ENCODE measurements at places on chromosomes 1 and 21.

DNA sequence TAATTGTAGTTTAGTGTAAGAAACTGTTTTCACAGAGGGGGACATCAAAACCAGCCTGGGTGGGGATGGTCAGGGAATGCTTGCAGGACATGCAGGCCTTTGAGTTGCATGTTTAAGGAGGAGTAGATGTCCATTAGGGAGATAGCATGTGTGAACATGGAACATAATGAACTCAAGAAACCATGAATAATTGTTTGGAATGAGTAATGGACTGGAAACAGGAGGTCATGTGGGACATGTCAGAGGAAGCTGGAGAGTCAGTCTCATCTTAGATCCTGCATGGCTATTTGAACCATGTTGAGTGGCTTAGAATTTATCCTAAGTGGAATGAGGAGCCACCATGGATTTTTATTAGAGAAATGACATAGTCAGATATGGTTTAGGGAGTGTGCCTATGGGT is 86.4 kb downstream of the RPE65 start:
- no peak for DNase-seq

GRCh38 chr1:71582673-71583072 is 501.8 kb upstream of the ZRANB2 start:
- no peak for DNase-seq

DNA sequence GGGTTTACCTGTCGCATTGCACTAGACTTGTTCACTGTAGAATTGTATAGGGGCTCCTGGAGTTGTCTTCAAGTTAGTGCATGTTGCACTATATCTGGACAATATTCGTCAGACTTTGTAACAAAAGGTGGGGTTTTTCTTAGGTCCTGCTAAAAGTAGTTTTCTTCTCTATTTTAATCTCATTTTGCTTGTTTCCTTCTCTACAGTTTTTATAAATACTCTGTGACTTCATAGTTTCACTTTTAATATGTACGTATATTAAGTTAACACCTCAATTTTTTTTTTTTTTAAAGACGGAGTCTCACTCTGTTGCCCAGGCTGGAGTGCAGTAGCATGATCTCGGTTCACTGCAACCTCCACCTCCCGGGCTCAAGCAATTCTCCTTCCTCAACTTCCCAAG is 26.5 kb upstream of the MRPS6 start:
- DNase-seq = no peak

DNA sequence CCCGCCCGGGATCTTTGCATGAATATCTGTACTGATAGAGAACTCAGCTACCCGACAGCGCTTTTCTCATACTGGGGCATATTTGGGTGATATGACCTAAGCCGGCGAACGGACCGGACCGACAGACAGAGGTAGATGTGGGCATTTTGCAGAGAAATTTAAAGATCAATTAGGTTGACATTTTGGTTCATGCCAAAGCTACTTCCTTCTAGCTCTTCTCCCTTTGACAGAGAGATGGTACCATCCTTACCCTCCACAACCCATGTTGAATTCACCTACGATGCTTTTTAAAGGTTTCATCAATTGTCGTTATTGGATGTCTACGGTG is 459 bp downstream of the ARV1 start:
- no peak for DNase-seq

- DNase-seq = no peak
These were observed 16.6 kb downstream of the DDAH1 start for GRCh38 chr1:85448358-85448757.

DNA sequence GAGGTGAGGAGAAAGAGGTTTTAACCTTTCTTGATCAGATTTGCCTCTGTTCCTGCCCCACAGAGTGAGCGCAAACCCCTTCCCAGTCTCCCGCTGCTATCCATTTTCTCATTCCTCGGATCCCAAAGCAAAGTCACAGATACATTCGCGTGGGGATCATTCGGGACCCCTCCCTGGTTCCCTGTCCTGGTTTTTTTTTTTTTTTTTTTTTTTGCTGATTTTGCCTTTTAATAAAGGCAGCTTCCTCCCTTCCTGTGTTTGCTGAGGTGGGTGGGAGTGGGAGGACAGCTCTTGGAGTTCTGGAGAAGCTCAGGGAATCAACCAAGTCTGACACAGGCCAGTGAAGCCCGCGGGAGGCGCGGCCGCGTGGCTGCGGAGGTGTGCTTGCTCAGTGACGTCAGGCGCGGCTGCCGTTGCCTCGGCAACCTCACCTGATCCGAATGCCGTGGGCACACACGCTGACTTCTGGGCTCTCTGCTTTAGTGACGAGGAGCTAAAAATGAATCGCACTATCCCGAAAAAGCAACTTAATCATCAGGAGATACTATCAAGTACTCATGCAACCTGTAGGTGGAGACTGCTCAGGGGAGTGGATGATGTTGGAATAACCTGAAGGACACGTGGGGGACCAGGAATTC is 106.4 kb downstream of the TBX19 start:
- DNase-seq = peak; percentile 29

DNA sequence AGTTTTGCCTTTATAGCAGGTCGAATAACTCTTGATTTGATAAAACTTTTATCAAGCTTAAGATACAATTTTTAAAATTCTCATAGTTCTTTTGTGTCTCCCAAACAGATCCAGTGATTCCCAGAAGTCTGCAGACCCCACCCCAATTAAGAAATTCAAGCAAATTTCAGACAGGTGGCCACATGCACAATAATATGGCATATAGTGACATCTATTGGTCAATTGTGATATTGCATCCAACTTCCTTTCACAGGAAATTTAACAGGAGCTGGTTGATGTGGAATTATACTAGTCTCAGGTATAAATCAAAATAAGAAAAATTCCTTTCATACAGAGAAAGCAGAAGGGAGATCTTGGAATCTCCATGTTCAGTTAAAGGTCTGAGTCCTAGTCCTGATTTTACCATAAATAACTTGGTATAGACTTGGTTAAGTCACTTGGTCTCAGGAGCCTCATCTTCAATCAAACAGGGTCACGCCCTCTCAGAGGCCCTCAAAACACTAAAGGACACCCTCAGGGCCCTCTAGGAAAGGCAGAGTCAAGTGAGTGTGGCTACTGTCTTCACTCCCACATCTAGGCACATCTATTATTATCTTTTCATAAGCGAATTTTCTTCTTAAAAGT is 24.1 kb downstream of the PIGM start:
- no peak for DNase-seq

DNA sequence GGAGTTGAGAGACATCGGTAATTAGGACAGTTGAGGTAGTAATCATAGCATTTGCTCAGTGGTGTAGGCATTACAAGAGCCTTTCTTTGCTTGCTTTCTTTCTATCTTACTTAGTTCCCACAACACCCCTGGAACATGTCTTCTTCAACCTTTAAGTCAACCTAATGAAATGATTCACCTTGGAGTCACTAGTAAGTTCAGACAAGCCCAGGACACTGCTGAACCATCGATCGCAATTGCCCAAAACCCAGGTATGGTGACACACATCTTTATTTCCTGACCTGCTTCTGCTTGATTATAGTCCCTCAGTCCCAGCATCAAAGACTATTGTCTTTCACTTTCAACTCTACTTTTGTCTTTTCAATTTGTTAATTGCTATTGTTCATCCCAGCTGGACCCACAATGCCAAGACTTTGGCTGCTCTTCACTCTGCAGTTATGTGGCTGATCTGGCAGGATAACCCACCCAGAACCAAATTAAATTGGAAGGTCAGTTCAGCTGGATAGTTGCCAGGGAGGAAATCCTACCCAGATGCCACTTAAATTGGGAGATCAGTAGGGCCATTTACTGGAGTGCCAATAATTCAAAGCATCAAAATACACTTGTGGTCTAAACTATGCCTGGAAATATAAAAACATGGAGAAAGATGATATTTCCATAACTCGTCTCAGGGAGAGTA is 272.9 kb downstream of the RWDD3 start:
- no peak for DNase-seq

- DNase-seq = peak; percentile 44
These were observed 97.4 kb downstream of the SYF2 start for GRCh38 chr1:25134801-25135461.

DNA sequence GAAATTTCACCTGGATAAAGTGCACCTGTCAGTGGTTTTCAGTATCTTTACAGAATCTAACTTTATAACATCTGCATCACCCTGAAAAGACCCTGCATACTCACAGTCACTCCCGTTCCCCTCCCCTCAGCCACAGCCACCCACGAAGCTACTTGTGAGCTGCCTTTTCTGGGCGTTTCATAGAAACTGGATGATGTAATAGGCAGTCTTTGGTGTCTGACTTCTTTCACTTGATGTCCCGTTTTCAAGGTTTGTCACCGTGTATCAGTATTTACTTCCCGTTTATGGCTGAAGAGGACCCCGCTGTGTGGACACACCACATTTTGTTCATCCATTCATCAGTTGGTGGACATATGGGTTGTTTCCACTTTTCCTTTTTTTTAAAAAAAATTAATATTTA is 47.8 kb upstream of the LRRC3 start:
- DNase-seq = no peak

- no peak for DNase-seq
These were observed 321.7 kb downstream of the HHAT start for GRCh38 chr1:210650403-210650802.

- no peak for DNase-seq
These were observed 832 bp downstream of the MRPL20 start for GRCh38 chr1:1406101-1406820.

- no peak for DNase-seq
These were observed 61.3 kb downstream of the ASTN1 start for GRCh38 chr1:177103005-177103852.

- no peak for DNase-seq
These were observed 12.0 kb upstream of the CTSS start for GRCh38 chr1:150777544-150777943.

DNA sequence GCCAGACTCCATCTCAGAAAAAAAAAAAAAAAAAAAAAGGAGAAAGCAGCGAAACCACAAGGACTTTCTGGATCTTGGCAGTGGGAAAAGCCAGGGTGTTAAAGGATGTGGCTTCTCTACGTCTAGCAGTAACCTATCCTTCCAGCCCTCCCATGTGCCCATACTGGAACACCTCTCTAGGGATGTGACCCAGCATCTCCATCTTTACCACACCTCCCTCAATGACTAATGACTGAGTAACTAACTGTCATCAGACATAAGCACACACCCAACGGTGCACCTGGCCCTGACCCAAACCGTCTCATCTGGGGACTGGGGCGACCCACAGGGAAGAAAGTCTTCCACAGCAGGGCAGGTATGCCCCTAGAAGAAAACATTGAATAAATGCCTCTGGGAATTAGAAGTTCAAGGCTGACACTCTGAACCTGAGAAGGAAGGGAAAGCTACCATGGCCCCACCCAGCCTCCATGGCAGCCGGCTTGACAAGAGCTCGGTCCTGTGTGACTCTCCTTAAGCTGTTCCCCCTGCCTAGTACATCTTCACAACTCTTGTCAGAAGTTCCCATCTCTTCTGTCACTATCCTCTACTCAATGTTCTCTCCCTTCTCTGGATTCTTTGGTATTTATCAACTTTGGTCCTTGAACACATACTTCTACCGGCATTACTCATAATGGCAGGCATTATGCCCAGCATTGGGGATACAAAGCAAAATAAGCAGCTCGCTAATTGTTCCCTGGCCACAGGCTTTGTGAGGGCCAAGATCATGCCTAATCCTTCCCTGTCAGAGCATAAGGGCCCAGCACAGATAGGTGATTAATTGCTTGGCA is 14.8 kb upstream of the PAQR6 start:
- no peak for DNase-seq

DNA sequence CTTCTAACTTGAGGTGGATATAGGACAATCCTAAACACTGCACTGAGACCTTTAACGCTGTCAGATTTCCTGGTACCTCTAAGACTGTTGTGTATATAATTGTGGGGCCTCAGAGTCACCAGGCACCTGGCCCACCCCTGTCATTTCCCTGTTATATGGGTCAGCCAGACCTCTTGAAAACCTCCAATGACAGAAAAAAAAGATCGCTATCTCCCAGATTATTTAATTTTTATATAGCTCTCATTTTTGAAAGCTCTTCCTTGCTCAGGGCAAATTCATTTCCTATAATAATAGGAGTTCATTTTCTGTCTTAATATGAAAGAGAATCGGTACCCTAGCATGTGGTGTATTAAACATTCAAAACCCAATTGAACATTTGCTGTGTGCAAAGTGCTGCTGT is 56.7 kb downstream of the ZP4 start:
- no peak for DNase-seq

- DNase-seq = no peak
These were observed 3.0 kb downstream of the LRRC8D start for GRCh38 chr1:89823679-89824292.

- peak; percentile 93 for DNase-seq
These were observed 31.2 kb downstream of the CDCP2 start for GRCh38 chr1:54121482-54122134.

DNA sequence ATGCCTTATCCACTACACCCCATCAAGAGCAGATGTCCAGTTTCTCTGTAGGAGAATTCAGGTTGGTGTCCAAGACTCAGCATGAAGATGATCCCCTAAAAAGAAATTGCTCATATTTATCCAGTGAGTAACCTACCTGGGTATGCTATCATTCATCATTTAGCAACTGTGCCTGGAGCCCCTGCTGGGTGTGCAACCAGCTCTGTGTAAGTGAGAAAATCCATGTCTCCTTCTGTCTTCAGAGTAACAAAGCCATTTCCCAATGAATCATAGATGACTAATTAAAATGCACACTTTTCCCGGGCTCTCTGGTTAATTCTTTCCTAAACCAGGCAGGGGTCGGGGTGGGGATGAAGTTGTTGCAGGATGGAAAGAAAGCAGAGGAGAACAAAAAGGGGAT is 35.8 kb downstream of the OLFML3 start:
- DNase-seq = no peak

DNA sequence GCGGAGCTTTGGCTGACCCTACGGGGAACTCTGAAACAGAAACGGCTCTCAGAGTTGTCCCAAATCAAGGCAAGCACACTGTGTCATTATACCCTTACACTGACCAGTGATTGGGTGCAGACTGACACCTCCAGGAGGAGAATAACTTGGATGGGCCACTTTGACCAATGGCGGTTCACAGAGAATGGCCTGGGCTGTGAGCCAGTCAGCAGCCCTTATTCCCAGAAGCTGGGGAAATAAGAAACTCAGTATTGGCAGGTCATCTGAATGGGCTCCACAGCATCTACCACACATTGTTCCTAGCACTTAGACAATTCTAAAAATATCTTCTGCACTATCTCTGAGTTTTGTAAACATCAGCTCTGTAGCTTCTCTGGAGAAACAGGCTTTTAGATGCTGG is 265.2 kb downstream of the ADGRL2 start:
- no peak for DNase-seq

DNA sequence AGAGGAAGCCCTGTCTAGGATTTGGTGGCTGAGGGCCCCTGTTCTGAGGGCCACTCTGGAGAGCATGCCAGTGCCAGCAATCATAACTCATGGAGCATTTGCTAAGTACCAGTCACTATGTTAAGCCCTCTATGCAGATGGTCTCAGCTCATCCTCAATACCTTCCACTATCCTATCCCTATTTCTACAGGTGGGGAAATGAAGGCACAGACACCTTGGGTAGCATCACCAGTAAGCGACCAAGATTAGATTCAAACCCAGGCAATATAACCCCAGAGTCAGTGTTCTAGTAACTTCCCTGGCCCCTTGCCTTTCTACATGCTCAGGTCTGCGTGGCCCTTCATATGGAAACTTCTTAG is 7.9 kb upstream of the NBPF1 start:
- no peak for DNase-seq

GRCh38 chr1:209349363-209350308 is 233.9 kb upstream of the CAMK1G start:
- DNase-seq = no peak

- DNase-seq = no peak
These were observed 151.4 kb downstream of the AMY1C start for GRCh38 chr1:103901072-103901471.

GRCh38 chr21:42400525-42400924 is 3.2 kb upstream of the UBASH3A start:
- DNase-seq = no peak
